HCT116 (cell line): ENCODE measurements at places on chromosomes 16 and 17.
A peak's percentile ranks its signal among the peaks of the same experiment; 100 is the strongest.

GRCh38 chr16:57383276-57384247, 11.3 kb downstream of the CX3CL1 start:
- no peak for DNase-seq

- DNase-seq, result no peak
Measured at GRCh38 chr17:42313773-42314566, 25.7 kb downstream of the STAT5A start.

DNA sequence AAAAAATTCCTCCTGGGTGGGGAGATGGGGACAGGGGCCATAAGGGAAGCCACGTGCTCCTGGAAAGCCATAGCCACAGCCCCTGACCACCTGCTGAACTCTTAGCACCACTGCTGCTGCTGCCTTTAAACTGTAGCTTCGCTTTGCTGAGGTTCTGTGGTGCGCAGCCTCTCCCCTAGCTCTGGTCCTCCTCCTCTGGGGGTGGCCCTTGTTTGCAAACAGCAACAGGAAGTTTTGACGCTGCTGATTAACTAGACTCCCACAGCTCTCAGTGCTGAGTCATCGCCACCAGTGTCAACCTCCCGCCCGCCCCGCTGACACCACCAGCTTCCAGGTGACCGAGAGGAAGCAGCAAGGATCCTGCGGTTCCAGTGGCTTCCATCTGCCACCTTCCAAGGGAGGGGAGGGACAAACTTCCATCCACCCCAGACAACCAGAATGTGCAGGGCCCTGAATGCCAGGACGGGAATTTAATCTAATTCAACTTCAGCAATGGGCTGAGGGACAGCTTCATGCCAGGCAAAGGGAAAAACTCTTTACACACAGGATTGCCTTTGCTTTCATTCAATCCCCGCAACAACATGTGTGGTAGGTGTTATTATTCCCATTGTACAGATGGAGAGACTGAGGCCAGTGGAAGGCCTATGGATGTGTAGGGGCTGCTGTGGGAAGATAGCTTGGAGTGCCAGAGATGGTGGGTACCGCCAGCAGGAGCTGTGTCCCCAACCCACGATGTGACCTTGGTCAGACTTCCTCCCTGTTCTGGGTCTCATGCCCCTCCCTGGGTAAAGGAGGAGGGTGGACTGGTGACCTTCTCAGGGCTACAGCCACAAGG, 8.1 kb upstream of the KIFC3 start:
- peak; percentile 82 for DNase-seq

GRCh38 chr17:7466639-7467341, 12.6 kb downstream of the ZBTB4 start:
- DNase-seq, result no peak

DNA sequence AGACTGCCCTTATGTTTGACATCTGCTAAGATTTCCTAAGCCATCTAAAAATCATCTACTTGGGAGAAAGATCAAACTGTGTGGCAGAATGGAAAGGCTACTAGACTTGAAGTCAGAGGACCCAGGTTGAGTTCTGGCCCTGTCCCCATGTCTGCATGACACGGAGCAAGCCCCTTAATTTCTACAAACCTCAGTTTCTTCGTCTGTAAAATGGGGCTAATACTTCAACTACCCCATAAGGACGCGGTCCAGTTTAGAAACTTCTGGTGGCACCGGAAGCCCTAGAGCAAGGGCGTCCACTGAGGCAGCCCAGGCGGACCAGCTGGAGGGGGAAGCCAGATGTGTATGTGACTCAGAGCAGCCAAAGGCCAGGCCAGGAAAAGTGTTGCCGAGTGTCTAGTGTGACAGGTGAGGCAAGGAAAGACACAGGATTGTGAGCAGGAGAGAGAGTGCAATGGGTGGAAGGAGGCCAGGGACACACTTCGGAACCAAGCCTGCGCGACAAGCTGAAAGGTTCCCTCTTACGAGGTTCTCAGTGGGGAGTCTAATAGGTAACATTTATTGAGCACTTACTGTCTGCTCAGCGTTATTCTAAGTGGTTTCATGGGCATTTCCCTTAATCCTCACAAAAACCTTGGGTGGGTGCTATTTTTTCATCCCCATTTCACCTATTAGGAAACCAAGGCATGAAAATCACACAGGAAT, 17.8 kb upstream of the PITPNM3 start:
- DNase-seq, result no peak

- DNase-seq, result no peak
Measured at GRCh38 chr17:64042700-64043485, 22.5 kb upstream of the ICAM2 start.

DNA sequence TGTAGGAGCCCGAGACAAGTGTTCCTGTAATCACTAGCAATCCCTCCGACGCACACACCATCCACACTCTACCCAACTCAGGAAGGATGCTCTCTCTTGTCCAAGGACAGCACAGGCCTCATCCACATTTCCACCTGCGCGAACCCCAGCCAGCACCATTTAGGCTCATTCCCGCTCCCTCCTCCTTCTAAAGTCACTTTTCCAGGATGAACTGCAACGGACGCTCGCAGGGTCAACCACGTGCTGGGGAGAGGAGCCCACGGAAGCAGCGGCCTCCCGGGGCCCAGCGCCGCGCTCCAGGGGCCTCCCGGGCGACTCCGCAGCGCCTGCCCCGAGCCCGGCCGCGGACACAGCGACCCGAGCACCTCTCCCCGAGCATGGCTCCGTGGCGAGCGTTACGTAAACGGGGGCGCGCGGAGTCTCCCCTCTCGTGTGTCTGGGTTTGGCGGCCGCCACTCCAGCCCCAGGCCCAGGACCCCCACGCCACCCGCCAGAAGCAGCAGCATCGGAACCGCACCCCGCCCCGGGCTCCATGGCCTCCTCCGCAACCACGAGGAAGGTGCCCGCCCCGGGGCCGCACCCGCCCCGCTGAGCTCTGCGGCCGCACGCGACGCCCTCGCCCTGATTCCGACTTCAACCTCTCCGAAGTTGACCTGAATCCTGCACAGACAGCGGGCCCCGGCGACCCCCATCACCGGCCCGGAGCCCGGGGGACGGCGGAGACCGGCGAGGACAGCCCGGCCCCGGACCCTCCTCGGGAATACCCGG, 668 bp downstream of the USP36 start:
- no peak for DNase-seq

- DNase-seq, result no peak
Measured at GRCh38 chr17:34312080-34312479, 7.2 kb upstream of the CCL8 start.

DNA sequence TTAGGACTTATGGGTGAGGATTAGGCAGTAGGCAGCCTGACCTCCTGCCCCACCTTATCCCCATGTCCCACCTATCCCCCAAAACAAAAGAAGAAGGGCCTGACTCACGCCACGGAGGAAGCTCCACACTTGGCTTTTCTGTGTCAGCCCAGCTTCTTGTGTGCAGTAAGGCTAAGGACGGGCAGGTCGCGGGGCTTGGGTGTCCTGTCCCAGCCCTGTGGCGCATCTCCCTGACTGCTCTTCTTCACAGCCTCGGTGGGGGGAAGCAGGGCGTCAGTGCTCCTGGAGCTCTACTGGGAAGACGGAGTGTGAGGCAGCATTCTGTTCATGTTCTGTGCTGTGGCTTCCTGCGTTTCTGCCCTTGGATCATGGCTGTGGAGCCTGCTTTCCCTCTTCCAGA, 34.6 kb upstream of the ALDH3A2 start:
- no peak for DNase-seq

- peak; percentile 77 for DNase-seq
Measured at GRCh38 chr16:89556750-89557689, 3.5 kb upstream of the RPL13 start.

DNA sequence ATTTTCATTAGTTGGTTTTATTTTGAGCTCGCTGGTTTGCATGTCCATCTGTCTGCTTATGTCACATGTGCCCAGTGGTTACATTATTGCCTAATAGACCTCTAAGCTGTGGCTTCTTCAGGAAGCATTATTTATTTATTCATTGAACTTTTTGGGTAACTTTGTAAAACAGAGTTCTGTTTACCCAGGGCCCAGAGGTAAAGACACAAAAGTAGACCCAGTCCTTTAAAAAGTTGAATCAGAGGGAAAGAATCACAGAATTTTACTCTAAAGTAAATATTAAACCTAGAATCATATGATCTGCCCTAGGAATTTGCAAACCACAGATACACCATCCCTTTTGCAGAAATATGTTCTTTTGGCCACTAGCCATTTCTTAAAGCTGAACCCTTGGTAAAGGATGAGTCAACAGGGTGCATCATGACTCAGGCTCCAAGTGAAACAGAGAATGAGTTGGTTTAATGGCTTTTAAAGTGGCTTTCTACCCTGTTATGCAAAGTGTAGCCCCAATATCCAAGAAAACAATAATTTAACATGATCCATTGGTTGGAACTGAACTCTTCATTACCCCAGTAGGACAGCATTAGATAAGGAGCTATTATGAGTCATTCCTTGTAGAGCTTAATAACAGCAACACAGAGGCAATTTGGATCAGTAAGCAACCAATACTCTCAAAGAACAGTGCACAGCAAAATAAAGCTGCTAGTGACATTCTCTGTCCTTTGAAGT, 236.3 kb downstream of the KCNJ2 start:
- peak; percentile 4 for DNase-seq

- no peak for DNase-seq
Measured at GRCh38 chr16:10557750-10558149, 22.6 kb downstream of the EMP2 start.

GRCh38 chr17:5019475-5019956, 15.7 kb downstream of the SLC52A1 start:
- DNase-seq, result no peak

GRCh38 chr16:11402051-11402744, 56.9 kb downstream of the RMI2 start:
- DNase-seq, result no peak

GRCh38 chr17:35914354-35914753, 16.2 kb downstream of the RDM1 start:
- DNase-seq, result no peak

DNA sequence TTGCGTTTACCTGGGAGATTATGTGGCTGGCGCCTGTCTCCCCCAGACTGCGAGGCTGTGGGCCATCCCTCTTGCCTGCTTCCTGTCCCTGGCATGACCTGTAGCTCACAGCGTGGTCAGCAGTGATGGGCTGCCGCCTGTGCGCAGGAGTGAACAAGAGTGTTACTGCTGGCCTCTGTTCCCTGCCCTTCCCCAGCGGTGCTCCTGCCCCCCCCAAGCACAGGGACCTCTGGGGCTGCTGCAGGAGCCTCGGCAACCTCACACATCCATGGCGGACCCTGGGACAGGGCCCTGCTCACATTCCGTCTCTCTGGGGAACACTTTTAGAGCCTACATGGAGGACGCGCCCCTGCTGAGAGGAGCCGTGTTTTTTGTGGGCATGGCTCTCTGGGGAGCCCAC, 10.6 kb downstream of the TSC2 start:
- no peak for DNase-seq

DNA sequence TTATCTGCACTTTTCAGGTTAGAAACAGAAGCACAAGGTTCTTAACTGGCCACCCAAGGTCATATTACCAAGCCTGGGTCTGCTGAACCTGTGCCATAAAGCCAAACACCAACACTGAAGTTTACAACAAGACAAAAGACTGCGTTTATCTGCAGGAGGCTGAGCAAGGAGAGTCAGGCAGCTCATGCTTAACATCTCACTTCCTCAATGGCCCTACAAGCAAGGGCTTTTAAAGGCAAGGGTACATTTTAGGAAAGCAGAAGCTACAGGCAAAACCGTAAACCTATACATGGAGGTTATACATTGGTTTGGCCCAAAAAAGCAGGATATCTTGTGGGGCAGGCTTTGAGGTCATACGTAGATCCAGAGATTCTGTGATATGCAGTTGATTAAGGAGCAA, 91.2 kb downstream of the GNAO1 start:
- no peak for DNase-seq

DNA sequence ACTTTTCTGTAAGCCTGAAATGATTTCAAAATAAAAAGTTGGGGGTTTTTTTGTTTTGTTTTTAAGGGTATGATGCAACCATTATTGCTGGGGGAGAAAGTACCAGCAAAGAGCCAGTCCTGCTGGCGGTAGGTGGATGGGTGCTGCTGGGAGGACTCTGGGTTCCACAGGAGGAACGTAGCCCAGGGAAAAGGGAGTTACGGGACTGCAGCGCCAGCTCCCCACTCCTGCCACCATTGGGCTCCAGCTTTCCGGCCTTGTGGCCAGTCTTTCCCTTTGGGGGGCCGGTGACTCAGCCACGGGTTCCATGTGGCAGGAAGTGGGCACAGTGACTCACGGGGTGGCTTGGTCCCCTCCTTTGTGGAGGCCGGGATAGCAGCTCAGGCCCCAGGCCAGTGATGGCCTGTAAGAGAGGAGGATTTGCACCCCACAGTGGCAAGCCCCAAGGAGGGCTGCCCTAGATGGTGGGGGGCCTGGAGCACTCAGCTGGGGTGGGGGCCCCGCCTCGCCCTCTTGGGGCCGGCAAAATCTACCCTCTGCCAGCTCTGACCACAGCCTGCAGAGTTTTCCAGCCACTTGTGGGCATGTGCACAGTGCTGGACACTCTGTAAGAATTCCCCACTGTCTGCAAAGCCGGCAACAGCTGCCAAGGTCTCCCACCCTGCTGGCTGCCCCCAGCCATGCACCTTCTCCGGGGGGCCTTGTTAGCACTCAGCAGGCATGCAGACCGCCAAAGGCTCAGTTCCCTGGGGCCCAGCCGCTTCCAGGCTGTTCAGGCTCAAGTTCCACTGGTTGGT, 30.4 kb downstream of the SOCS3 start:
- DNase-seq, result peak; percentile 76

GRCh38 chr16:56344518-56345405, 80.6 kb downstream of the AMFR start:
- no peak for DNase-seq

DNA sequence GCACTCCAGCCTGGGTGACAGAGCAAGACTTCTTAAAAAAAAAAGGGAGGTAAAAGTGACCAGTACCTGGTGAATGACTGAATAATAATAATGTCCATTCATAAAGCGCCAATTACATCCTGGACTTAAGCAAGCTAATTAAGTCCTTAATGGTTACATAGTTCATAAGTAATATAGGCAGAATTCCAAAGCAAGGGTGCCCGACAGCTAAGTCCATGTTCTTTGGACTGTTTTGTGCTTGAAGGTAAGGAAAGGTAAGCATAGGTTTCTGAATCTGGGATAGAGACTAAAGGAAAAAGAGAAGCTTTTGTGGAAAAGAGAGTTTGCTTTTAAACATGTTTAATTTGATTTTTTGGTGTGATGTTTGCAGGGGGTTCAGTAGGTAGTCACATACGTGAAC, 9.8 kb downstream of the POLR2A start:
- no peak for DNase-seq

- DNase-seq, result peak; percentile 90
Measured at GRCh38 chr17:71438631-71439146, 682.1 kb upstream of the SOX9 start.

DNA sequence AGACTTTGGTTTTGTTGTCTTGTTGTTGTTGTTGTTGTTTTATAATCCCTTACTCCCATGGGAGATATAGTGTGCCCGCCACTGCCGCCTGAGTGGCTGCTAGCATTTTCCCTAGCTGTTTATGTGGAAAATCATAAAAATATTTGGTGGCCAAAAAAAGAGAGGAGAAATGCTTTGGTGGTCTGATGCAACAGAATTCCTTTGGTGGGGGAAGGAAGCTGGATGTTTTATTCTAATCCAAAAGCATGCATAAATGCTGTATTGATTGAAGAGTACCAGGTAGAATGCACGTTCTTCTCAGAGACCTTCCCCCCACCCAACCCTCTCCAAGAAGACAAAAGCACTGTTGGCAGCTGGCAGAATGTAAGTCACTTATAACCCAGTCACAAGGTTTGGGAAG, 93.2 kb downstream of the C17orf67 start:
- DNase-seq, result no peak

- no peak for DNase-seq
Measured at GRCh38 chr17:39979893-39980350, 685 bp upstream of the PSMD3 start.

GRCh38 chr17:1820528-1821252, 9.0 kb downstream of the SMYD4 start:
- DNase-seq, result no peak
